ENCODE measurements at places on chromosomes 3 and 15.

DNA sequence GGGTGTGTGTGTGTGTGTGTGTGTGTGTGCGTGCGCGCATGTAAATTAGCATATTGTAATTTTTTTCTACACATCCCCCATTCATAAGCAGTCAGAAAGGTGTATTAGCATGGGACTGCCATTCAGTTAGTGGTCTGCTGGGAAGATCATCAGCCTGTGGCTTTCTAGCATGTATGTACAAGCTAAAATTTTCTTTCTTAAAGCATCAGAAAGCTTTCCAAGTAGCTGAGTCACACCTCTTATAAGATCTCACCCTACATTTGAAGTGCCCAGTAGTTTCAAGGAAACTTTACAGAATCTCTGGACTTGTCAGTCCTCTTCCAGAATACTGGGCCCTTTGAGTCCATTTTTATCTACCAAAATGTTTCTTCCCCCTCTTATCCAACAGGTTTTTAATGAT is 411.4 kb upstream of the TPRG1 start:
- DNase-seq = no peak

- DNase-seq = no peak
Observed at GRCh38 chr15:27871902-27872260, 227.2 kb downstream of the OCA2 start.

GRCh38 chr3:165544432-165544831 is 292.8 kb downstream of the BCHE start:
- no peak for DNase-seq

DNA sequence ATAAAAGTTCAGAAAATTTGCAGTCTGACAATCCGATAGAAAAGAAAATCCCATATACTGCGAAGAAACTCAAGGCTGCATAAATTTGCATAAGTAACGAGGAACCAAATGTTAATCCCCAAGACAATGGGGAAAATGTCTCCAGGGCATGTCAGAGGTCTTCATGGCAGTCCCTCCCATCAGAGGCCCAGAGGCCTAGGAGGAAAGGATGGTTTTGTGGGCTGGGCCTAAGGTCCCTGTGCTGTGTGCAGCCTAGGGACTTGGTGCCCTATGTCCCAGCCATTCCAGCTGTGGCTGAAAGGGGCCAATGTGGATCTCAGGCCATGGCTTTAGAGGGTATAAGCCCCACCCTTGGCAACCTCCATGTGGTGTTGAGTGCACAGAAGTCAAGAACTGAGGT is 21.3 kb upstream of the CCR4 start:
- no peak for DNase-seq

DNA sequence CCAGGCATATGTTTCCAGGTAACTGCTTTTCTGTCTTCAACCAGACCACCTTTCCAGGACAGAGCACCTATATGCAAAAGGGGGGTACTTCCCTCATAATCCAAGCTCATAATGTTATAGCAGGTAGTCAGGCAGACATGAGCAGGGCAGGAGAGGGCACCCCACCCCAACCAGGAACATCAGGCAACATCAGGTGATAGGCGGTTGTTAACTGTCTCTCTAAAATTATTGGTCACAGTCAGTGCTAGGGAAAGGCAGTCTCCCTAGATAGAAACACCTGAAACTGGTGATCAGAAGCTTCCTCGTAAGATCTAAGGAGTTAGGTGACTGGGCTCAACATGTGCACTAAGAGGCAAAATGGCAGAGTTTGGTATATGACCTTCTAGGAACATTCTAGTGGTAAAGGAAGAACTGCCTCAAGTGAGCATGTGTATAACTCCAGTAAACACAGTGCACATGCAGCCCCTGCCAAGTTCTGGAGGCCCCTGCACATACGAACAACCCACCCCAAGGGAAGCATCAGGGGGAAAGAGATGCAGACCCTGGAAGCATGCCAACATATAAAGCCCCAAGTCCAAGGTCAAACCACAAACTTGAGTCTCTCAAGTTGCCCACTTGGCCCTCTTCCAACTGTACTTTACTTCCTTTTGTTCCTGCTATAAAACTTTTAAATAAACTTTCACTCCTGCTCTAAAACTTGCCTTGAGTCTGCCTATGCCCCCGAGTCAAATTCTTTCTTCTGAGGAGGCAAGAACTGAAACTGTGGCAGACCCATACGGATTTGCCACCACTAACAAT is 270.9 kb downstream of the ULK4 start:
- DNase-seq = no peak
